ENCODE measurements at places on chromosomes 11 and 22. TPM values are rescaled to one million over a fixed set of nuclear protein-coding genes. Genes with fewer than 3 reads are reported as not detected.

The CCDC117 gene
- total RNA-seq: 37.9 TPM

The USP2 gene
- 28.3 TPM for total RNA-seq

The GLYATL1 gene
- 1.3 TPM for total RNA-seq

The AQP11 gene
- total RNA-seq: 4.3 TPM

The USP47 gene
- 59.6 TPM for total RNA-seq

The PARVB gene
- 21.7 TPM for total RNA-seq

The UBQLN3 gene
- 1.9 TPM for total RNA-seq

The MRGPRX4 gene
- total RNA-seq: not detected

The OR2AG2 gene
- not detected for total RNA-seq

The OR5A2 gene
- total RNA-seq: not detected

The RHOD gene
- total RNA-seq: 71.7 TPM

The C11orf24 gene
- 19.2 TPM for total RNA-seq

The GRAP2 gene
- 0.09 TPM for total RNA-seq

The SCO2 gene
- total RNA-seq: not detected

The MMP1 gene
- not detected for total RNA-seq

The KDELR3 gene
- 19.7 TPM for total RNA-seq

The EHF gene
- not detected for total RNA-seq

The UBQLNL gene
- 3.4 TPM for total RNA-seq

The DNAJB7 gene
- not detected for total RNA-seq

The CFAP300 gene
- 1.1 TPM for total RNA-seq

The NEFH gene
- total RNA-seq: 1.8 TPM

The NECTIN1 gene
- 11.8 TPM for total RNA-seq

The FAT3 gene
- total RNA-seq: 3.4 TPM

All from cardiac muscle cell (in vitro differentiated cells and primary cell).